ENCODE measurements at places on chromosomes 1 and 21.

DNA sequence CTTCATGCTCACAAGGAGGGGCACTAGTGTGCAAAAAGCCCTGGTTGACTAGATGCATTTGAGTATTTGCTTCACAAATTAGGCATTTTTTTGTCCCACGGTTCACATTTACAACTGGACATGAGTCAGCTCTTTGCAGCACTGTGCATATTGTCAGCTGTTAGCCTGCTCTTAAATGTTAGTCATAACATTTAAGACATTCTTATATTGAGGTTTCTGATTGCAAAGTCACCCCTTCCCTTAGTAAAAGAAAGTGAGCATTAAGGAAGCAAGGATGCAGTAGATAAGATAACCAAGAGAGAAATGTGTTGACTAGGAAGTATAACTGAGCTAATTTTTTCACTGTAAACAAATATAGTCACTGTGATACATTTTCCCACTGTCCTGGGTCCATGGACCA is 132.6 kb upstream of the CTTNBP2NL start:
- DNase-seq: no peak

- no peak for DNase-seq
Observed at GRCh38 chr21:41250519-41250918, 66.1 kb upstream of the FAM3B start.

DNA sequence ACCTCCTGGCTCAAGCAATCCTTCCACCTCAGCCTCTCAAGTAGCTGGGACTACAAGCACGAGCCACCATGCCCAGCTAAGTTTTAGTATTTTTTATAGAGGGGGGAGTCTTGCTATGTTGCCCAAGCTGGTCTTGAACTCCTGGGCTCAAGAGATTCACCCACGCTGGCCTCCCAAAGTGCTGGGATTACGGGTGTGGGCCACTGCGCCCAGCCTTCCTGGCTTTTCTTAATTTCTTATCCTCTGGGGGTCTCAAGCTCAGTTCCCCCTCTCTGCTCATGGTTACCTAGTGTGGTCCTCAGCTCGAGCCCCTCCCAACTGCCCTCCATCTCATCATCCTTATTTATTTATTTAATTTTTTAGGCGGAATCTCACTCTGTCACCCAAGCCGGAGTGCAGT is 2.9 kb upstream of the RPL22 start:
- DNase-seq: no peak

GRCh38 chr21:38984568-38984967 is 178.8 kb downstream of the ETS2 start:
- DNase-seq: no peak

GRCh38 chr1:17123196-17124045 is 4.2 kb upstream of the PADI2 start:
- DNase-seq: no peak

DNA sequence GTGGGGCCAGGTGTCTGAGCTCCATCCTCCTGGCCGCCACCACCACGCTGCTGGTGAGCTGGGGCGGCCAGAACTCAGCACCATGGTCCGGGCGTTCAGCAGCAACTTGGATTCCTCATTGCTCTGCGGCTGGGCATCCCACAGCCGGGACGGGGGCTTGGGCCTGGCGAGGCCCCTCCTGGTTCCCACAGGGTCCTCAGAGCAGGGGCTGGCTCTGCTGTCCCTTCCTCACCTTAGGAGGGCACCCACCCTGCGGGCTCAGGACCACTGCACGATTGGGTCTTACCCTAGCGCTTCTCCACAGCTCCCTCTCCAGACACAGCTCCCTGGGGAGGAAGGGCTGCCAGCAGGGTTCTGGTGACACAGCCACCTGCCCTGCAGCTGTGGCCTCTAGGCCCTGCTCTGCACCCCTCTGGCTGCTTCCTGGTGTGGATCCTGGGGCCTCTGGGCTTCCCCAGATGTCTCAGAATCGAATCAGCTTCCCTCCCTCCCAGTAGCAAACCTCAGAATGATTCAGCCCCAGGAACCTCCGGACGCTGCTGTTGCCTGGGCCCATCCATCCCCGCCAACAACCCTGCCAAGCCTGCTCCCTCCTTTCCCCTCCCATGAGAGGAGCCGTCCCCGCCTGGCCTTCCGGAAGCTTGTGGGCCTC is 25.0 kb downstream of the CRYAA start:
- DNase-seq: no peak

DNA sequence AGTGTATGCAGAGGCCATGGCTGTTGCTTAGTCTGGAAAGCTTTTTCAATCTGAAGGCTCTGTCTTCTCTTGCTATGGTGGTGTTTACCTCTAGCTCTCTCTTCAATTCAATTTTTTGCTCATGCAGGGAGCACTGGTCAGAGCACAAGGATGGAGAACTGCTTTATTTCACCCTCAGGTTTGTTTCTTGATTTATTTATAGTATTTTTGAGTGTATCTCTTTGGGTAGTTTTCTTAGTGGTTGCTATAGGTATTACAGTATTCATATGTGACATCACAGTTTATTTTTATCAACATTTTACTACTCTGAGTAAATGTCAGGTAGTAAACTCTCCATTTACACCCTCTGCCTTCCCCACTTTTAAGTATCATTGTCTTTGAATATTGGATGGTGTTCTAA is 147.9 kb downstream of the RASAL2 start:
- no peak for DNase-seq

DNA sequence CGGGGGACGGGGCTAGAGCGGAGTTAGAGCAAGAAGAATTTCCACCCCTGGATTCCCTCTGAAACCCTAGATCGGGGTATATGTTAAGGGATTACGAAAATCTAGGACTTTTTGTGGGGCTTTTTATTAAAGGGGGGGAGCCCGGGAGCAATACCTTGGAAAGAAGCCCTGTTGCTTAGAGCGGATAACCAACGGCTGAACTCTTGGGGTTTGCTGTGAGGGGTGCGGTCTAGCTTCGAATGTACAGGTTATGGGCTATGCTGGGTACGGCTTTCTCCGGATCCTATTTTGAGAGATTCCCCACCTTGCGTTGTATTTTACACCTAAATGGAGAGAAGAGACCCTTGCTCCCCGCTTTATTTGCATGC is 626 bp downstream of the DYRK3 start:
- DNase-seq: peak; percentile 23

DNA sequence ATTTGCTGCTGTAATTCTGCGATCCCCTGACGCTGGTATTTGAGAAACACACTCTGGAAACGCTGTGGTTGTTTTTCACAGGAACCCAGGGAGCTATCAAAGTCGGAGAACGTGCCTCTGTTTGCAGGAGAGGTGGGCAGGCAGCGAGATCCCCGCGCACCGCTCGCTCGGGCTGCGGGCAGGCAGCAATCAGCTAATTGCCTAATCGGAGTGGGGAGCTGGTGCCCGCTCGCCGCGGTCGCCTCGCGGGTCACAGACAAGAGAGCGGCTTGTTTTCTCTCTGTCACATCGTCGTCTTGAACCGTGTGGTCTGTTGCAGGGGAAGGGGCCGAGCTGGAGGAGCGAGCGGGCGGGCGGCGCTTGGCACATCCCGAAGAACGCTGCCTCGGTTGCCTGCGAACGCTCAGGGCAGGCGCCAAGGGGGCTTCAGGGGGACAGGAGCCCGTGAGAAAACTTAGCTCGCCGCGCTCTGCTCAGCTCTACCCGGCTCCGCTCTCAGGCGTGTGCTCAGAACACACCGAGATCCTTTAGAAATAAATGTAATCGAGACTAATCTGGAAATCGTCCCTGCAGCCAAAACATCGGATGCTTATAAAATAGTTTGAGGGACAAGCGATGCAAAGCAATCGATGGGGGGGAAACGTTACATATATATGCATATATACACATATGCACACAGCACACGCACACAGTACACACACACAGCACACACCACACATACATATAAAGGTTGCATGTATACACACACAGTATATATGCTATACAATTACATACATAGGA is 93.6 kb upstream of the SMYD2 start:
- DNase-seq: no peak
